ENCODE measurements at places on chromosomes 7 and 10.

- DNase-seq: no peak
These were observed 7.7 kb downstream of the RUNDC3B start for GRCh38 chr7:87635921-87636320.

DNA sequence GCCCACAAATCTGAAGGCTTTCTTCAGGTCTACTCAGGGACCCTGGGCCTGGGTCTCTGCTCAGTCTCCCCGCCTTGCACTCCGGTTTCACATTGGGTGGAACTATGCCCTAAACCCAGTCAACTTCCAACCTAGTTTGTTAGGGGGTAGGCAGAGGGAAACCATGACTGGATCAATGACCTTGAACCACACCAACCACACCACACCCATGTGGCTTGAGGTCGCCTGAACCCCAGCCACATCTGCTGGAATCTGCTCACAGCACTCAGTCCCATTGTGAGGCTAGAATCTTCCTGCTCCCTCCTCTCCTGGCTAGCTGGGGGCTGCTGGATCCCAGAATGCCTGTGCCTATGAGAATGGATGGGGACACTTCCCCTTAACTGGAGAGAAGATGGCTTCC is 17.9 kb downstream of the RFC2 start:
- DNase-seq: no peak

DNA sequence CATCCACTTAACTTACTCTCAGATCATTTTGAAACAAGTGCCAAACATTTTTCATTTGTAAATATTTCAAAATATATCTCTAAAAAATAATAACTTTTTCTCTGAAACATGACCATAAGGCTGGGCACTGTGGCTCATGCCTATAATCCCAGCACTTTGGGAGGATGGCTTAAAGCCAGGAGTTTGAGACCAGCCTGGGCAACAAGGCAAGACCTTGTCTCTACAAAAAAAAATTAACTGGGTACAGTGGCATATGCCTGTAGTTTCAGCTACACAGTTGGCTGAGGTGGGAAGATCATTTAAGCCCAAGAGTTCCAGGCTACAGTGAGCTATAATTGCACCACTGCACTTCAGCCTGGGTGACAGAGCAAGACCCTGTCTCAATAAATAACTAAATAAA is 36.4 kb downstream of the USP54 start:
- DNase-seq: no peak

DNA sequence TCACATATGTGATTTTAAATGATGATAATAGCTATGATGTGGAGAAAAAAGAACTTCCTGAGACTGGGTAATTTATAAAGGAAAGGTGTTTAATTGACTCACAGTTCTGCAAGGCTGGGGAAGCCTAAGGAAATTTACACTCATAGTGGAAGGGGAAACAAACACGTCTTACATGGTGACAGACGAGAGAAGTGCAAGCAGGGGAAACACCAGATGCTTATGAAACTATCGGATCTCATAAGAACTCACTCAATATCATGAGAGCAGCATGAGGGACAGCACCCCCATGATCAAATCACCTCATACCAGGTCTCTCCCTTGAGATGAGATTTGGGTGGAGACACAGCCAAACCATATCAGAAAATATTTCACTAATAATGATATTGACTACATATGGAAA is 4.1 kb upstream of the LIPN start:
- no peak for DNase-seq

GRCh38 chr7:149004405-149005370 is 23.6 kb downstream of the PDIA4 start:
- no peak for DNase-seq

Measured in NCI-H1694 (cell line).